Activated CD4-positive, alpha-beta T cell treated with anti-CD3 and anti-CD28 coated beads for 48 hours (primary cell): ENCODE measurements at places on chromosomes 7 and 10.

- no peak for DNase-seq
Measured at GRCh38 chr10:117553815-117554172, 11.2 kb downstream of the EMX2 start.

DNA sequence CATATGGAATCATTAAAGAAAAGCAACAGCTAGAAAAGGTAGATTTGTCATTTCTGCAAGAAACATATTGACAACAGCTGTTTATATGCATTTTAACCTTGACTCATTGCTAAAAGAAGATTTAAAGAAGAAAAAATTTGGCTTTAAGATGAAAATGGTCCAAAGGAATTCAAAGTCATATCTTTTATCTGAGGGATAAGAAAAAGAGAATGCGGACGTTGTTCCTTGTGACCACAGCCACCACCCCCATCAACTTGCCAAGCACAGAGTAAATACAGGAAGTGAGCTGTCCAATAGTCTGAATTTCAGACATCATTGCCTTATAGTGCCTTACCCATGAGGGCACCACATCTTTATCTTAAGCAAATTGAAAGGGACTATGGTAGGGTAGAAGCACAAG lies 7.3 kb upstream of the CRPPA start:
- no peak for DNase-seq

DNA sequence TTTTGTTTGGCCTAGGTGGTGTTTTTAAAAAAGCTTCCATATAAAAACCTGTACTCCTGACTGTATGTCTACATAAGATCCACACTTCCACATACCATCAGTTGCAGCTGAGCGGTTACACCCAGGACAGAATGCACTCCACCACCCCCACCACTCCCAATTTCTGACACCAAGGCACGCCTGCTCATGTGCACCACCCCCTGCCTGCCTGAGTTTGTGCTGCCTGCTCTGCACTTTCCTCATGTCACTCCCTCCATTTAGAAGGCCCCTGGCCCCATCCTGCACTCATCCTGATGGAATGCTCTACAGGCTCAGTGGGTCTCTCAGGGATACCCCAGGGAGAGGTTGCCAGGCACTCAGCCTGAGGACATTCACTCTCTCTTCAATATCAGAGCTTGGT lies 6.5 kb downstream of the VPS41 start:
- DNase-seq: no peak

DNA sequence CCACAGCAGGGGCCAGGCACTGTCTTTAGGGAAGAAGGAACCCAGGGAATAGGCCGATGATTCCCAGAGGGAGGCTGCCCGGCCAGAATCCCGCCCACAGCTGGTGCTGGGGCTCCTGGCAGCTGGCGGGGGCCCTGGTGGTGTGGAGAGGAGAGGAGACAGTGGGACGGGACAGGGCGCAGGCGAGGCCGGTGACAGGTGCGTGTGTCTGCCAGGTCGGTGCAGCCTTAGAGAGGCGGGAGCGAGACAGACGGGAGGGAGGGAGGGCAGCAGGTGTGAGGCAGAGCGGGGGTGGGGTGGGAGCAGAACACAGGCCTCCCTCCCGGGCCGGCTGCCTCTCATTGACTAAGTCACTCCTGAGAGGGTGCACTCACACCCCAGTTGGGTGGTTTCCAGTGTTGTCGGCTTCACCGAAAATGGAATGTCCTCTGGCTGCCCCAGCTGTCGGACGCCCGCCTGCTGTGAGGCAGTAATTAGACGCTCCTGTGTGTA lies 55.2 kb downstream of the ELFN1 start:
- DNase-seq: no peak

GRCh38 chr7:132435016-132435990 lies 141.0 kb downstream of the PLXNA4 start:
- DNase-seq: no peak

GRCh38 chr10:86715156-86715795 lies 41.1 kb upstream of the BMPR1A start:
- no peak for DNase-seq

DNA sequence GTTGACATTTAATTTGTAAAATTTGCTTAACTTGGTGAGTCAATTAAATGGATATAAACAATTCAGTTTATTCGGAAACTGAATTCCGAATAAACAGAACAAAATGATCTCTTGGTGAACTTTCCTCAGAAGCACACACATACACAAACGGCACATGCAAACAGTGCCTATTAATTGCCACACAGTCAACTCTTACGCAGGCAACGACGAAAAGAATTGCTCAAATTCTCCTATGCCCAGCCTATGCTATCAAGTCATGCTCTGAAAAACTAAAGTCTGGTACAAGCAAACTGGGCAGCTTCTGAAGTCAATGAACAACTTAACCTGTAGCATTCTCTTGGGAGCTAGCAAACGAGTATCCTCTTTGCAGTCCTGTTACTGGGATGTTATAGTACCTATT lies 38.8 kb upstream of the ASL start:
- DNase-seq: no peak

- no peak for DNase-seq
Measured at GRCh38 chr7:135445690-135446089, 64.2 kb downstream of the CNOT4 start.

- no peak for DNase-seq
Measured at GRCh38 chr10:77034795-77035194, 602.8 kb downstream of the KCNMA1 start.

GRCh38 chr7:94941844-94942632 lies 34.6 kb downstream of the PPP1R9A start:
- DNase-seq: no peak

GRCh38 chr10:12716042-12716441 lies 285.5 kb downstream of the CCDC3 start:
- no peak for DNase-seq

DNA sequence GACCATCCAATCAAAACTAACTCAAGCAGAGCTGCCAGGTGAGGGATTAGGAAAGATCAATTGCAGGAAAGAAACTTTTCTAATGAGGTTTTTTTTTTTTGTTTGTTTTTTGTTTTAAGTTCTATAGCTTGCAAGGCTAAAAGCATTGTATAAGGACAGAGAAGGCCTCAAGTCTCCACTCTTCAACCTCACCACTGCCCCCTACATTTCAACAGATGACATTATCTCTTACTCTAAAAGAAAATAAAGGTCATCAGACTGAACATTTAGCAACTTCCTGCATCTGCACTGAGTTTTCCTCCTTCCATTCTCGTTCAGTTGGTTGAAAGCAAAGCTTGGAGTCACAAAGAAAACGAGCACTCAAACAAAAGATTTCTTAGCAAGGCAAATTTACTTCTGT lies 45.2 kb upstream of the EXOC4 start:
- DNase-seq: no peak

DNA sequence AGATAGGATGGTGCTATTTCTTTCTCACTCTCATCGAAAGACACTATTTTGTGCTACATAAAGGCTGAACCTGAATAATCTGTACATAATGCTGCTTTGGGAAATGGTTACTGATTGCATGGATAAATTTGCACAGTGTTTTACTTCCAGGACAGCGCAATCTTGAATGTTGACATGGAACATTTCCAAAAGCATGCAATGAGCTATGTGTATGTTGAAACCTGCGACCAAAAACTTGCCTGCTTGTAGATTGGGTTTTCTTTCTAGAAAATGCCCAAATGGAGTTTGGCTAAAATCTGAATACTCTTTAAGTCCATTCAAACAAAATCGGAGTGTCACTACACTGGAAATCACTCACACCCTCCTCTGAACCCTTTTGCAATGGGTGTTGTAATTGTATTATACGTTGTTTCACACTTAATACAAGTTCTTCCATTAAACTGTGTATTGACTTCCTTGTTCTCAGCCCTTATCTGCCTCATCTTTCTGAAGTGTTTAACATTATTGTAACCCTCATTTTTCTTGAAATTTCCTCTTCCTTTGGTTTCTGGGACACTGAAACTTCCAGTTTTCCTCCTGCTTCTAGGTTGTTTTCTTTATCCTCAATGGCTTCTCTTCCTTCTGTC lies 73.7 kb upstream of the CAPZA2 start:
- DNase-seq: no peak
